T-helper 2 cell (primary cell): ENCODE measurements at places on chromosomes 11 and 22.

DNA sequence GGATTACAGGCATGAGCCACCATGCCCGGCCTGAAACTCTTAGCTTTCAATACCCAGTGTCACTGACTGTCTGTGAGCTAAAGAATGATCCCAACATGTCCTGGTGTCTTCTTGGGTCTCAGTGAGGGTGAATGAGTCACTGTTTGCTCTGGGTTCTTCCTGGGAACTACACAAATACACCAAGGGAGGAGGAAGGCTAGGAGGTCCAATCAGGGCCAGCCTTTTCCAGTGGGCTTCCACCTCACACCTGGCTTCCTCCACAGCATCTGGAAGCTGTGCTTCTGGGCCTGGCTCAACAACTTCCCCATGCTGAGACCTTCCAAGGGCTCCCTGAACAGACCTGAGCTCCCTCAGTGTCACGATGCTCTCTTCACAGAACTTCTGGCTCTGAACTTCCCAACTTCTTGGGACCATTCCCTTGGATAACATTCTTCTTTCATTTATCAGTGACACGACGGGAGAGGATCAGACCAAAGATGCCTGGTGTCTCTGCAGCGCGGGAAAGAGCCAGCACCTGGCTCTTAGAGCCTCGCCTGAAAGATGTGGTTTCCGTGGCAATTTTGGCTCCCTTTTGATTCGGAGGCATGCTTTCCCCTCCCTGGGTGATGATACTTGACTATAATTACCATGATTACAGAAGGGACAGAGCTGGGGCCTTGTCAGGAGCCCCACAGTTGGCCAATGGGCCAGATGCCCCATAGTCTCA lies 22.3 kb upstream of the CHRM4 start:
- DNase-seq: no peak

DNA sequence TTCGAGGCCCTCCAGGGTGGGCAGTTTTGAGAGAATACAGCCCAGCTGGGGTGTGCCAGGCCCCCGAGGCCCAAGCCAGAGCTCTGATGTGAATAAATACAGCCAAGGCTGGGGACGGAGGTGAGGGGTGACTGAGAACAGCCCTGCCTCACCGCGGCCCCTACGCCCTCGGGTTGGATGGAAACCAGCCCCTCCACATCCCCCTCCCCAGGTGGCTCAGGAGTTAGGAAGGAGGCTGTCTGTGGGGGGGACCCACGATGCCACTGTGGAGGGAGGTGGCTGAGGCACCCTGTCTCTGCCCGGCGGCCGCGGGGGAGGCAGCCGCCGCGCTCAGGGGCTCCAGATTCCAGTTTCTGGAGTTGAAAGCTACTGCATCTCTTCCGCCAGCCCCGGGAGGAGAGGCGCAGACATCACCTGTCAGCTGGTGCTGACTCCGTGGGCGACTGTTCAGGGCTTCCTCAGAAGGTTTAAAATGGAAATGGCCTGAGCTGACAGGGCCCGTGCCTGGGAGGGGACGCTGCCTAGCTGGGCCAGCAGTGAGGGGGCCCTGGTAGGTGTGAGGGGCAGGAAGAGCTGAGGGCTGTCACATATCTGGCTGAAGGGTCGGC lies 1.4 kb downstream of the FLRT1 start:
- no peak for DNase-seq

DNA sequence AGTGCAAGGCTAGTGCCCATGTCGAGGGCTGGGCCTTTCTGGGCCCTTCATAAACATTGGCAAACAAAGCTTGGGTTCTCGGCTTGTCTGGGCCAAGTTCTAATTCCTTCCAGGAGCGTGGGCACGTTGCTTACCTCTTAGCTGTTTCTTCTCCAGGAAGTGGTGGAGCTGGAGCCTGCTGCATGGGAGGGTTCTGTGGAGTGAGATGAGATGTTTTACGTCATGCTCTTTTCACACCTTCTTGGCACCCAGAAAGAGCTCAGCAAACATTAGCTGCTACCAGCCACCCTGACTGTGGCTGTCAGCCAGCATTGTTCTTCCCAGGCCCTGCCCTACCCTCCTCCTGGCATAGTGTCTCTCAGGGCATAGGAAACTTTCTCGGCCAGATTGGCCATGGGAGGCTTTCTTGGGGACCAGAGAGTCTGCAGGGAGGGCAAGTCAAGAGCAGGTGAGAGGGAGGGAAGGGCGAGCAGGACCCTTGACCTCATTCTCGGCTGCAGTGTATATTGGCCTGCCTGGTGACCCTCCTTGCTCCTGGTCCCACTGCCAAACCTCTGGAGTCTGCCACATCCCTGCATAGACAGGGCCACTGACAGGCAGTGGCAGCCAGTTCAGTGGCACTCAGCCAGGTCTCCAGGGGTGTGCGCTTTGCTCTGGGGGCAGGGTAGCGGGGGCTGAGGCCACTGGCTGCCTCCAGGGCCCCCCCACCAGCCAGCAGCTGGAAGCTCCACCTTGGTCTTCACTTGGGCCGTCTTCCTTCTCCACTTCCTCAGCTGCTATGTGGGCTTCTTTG lies 98.8 kb downstream of the BCR start:
- no peak for DNase-seq

GRCh38 chr22:48664586-48664985 lies 1163.1 kb downstream of the BRD1 start:
- no peak for DNase-seq

- no peak for DNase-seq
Observed at GRCh38 chr22:40040927-40041326, 46.2 kb downstream of the FAM83F start.

DNA sequence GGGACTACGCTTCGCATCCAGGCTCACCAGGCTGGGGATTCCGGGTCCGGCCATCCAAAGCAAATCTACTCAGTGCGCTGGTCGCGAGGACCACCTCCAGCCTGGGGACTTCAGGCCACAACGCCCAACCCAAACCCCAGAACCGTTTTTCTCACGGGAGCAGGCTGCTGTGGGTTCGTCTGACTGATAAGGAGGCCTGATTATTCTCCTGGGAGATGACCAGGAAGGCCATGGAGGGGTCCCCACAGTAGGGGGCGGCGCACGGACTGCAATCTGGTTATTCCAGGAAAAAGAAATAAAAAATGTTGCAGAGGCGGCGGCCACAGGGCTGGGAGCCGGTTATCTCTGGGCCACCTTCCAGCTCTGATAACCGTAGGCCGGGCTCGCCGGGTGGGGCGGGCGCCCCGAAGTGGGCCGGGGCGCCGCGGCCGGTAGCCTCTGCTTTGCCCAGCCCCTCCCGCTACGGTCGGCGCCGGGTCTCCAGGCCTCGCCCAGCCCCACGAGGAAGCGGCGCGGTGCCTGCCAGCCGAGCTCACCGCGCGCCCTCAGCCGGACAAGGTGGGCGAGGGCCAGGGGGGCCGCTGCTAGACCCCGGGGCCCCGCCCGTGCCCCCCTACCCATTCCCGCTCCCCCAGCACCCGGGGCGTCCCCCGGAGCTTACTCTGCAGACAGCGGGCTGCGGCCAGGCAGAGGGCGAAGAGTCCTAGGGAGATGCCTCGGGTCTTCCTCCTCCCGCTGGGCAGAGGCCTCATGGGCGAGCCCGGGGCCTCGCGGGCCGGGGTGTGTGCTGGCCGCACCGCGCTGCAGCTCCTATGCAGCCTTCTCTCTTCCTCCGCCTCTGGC lies 446 bp downstream of the VSTM5 start:
- no peak for DNase-seq

GRCh38 chr11:62534779-62535545 lies 11.6 kb downstream of the AHNAK start:
- no peak for DNase-seq

- DNase-seq: no peak
Observed at GRCh38 chr11:34067383-34068065, 16.0 kb downstream of the CAPRIN1 start.

- DNase-seq: no peak
Observed at GRCh38 chr11:28488336-28488735, 380.1 kb downstream of the METTL15 start.

- no peak for DNase-seq
Observed at GRCh38 chr11:16240687-16241086, 115.7 kb downstream of the SOX6 start.

DNA sequence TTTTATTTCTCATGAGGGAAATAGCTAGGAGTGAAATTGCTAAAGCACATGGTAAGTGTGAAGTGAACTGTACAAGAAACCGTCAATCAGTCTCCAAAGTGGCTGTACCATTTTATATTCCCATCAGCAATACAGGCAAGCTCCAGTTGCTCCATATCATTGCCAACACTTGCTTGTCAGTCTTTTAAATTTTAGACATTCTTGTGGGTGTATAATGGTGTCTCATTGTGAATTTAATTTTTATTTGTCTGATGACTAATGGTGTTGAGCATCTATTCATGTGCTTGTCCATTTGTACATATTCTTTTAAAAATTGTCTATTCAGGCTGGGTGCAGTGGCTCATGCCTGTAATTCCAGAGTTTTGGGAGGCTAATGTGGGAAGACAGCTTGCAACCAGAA lies 34.1 kb upstream of the SMCO4 start:
- DNase-seq: no peak

- DNase-seq: no peak
Observed at GRCh38 chr22:24435323-24435645, 7.9 kb downstream of the ADORA2A start.

GRCh38 chr11:19101796-19102520 lies 15.0 kb upstream of the ZDHHC13 start:
- no peak for DNase-seq

DNA sequence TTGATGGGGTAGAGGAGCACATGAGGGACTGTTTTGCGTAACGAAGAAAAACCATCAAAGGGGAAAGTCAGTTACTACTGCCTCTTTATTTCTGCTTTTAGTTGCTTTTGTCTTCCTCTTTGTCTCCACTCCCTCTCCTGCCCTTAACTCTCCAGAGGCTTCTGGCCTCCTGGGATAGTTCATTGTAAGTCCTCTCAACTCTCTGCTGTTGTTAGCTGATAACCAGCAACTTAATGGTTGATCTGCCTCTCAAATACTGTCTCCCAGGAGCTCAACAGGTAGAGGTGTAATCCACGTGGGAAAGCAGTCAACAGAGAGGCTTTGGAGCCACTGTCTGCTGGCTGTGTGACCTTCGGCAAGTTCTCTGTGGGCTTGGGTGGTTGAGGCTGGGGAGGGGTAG lies 47.3 kb downstream of the CCDC81 start:
- no peak for DNase-seq
